ENCODE measurements at places on chromosomes 1 and 21. TPM values are rescaled to one million over a fixed set of nuclear protein-coding genes. Genes with fewer than 3 reads are reported as not detected.

GRCh38 chr21:31731056-31731856 is 662 bp downstream of the SCAF4 start:
- H3K4me3 ChIP-seq, result peak overlapping the region; percentile 96
- no peaks in the 10 kb centered on the region for H3K27me3 ChIP-seq
- peaks cover 36% of the 10 kb centered on the region for H3K4me1 ChIP-seq

- no peak within 1 kb of the TSS for H3K27ac ChIP-seq
- H3K27me3 ChIP-seq, result no peaks in the 10 kb centered on the region
- peaks cover 18% of the 10 kb centered on the region for H3K4me1 ChIP-seq
- peak; percentile 92 for DNase-seq
- no peaks in the 10 kb centered on the region for H3K36me3 ChIP-seq
Observed at GRCh38 chr1:39691383-39692151, at the start of gene HPCAL4. TSS of gene HPCAL4 (minus strand) at chr1:39691433. CDS start at chr1:39684603, 6,830 bp downstream.

DNA sequence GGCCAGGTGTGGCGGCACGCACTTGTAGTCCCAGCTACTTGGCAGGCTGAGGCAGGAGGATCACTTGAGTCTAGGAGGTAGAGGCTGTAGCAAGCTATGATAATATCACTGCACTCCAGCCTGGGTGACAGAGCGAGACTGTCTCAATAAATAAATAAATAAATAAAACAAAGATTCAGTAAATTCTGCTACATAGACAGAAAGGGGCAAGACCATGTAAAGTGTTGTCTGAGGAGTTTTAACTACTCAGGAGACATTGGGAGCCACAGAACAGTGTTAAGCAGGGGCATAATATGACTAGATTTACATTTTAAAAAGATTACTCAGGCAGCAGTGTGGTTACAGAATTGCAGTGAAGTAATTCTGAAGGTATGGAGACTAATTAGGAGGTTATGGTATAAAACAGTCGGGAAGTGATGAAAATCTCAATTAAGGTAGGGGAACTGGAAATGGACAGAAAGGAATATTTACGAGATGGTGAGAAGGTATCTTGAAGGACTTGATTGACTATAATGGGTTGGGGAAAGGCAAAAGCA is 94.7 kb downstream of the ATP1B1 start:
- no peaks in the 10 kb centered on the region for H3K36me3 ChIP-seq
- no peak for DNase-seq
- no peaks in the 10 kb centered on the region for H3K27me3 ChIP-seq
- H3K27ac ChIP-seq, result no peak overlapping the region
- H3K4me3 ChIP-seq, result no peak overlapping the region

DNA sequence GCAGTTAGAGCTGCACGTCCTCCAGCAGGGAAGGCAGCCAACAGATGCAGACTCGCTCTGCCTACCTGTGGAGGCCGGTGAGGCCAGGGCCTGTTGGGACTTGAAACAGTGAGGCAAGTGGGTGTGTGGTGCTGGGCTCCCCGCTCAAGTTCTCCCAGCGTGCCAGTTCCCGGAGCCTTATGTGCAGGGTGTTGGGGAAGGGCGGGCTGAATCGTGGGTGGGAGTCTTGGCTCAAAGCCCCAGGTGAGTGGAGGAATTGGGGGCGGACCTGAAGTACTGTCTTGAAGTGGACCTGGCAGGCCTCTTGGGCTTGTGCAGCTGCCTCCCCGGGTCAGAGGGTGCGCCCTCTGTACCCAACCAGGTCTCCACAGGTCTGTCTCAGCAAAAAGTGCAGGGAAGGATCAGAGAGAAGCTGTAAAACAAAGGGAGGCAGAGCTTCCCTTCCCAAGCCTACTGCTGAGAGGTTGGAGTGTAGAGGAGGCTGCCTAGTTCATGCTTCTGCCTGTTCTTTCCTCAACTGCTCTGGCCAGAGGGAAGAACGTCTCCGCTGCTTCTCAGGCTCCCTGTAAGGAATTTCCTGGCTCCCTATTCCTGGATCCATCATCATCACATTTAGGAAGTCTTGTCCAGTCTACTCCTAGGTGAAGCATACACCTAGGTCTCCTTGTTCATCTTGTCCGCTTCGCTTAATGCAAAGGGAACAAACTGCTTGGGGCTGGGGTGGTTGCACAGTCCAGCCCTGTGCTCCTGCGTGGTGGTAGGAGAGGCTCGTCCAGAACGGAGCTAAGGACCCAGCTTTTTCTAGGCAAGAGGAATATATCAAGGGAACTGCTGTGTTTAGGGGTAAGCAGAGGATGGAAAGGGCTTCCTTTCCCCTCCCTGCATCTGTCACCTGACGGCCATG is 14.9 kb downstream of the UTP11 start:
- DNase-seq, result peak; percentile 49
- H3K4me1 ChIP-seq, result peaks cover 37% of the 10 kb centered on the region
- H3K27me3 ChIP-seq, result no peaks in the 10 kb centered on the region
- no peak overlapping the region for H3K27ac ChIP-seq

GRCh38 chr1:229948438-229948837 is 118.6 kb upstream of the GALNT2 start:
- no peaks in the 10 kb centered on the region for H3K4me1 ChIP-seq
- no peak overlapping the region for H3K4me3 ChIP-seq
- no peak overlapping the region for H3K27ac ChIP-seq
- DNase-seq, result no peak
- no peaks in the 10 kb centered on the region for H3K36me3 ChIP-seq
- no peaks in the 10 kb centered on the region for H3K27me3 ChIP-seq

The UBXN10 gene
- 5.9 TPM for total RNA-seq

DNA sequence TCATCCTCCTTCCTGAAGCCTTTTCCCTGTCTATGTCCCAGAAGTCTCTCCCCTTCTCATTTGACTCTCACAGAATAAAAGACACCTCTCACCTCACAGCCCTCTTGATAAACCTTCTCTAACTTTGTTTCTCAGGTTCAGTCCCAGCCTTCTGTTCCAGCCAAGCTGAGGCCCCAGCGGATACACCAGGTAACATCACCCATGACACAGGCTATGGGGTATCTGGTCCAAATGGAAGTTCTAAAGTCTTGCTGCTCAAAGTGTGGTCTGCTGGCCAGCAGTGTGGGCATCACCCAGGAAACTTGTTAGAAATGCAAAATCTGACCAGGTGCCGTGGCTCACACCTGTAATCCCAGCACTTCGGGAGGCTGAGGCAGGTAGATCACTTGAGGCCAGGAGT is 23.2 kb downstream of the LY9 start:
- no peak for DNase-seq
- no peak overlapping the region for H3K4me3 ChIP-seq
- H3K36me3 ChIP-seq, result no peaks in the 10 kb centered on the region
- no peaks in the 10 kb centered on the region for H3K27me3 ChIP-seq
- no peaks in the 10 kb centered on the region for H3K4me1 ChIP-seq

DNA sequence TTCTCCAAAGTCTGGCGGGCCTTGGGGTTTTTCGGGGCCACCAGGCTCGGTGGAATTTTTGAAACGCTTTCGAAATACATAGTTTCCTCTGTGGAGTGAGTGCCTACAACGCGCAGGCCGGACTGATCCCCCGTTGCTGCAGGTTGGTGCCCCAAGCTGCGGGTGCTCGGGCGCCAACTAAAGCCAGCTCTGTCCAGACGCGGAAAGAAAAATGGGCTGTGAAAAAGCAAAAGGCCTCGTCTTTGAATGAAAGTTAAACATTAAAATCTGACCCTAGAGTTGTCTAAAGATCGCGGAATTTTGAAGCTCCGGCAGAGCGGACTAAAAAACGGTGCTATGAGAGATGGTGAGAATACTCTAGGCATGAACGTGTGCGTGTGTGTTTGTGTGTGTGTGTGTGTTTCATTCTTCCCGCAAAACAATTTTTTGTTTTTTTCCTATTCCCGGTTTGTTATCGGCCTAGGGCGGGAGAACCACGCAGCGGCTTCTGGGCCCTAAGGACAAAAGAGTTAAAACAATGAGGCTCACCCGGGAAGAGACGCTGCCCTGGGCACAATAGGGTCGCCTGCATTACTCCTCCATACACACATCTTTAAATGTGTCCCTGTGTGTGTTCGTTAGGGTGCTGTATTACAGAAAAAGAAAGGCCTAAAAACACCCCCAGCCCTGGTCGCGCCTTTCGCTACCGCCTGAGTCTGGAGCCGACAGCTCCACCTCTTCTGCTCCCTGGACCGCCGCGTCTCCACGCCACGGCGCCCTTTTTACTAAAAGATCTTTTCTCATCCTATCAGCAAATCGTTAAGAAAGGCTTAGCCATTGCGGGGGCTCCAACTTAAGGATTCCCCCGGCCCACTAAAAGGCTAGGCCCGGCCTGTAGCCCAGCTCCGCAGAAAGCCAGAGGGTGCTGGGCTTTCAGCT is 3.2 kb downstream of the TBX15 start:
- H3K36me3 ChIP-seq, result no peaks in the 10 kb centered on the region
- DNase-seq, result peak; percentile 50

The KRTAP19-2 gene
- not detected for total RNA-seq

DNA sequence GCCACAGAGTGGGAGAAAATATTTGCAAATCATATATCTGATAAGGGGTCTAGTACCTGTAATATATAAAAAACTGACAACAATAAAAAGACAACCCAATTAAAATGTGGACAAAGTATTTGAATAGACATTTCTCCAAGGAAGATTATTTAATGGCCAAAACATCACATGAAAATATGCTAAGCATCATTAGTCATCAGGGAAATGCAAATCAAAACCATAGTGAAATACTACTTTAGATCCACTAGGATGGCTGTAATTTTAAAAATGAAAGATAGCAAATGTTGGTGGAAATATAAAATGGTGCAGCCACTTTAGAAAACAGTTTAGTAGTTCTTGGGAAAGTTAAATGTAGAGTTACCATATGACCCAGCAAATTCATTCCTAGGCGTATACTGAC is 118.7 kb upstream of the KIF26B start:
- no peaks in the 10 kb centered on the region for H3K27me3 ChIP-seq
- no peak for DNase-seq
- H3K36me3 ChIP-seq, result no peaks in the 10 kb centered on the region
- H3K4me1 ChIP-seq, result no peaks in the 10 kb centered on the region
- H3K27ac ChIP-seq, result no peak overlapping the region

DNA sequence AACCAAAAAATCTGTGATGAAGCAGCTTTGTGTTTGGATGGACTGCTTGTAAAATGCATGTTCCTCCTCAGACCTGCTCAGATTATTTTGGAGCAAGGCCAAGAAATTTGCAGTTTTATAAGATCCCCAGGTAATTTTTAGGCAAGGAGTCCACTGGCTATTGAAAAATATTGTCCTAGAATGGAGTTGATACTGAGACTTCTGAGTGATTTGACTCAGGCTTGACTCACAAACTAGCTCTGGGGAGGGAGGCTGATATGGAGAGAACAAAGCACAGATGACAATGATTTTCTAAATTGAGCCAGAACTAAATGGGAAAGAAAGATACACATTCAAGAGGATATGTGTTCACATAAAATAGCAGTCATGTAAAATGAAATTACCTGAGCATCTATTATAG is 36.7 kb downstream of the AGL start:
- H3K36me3 ChIP-seq, result peaks cover 11% of the 10 kb centered on the region
- H3K4me1 ChIP-seq, result no peaks in the 10 kb centered on the region
- no peaks in the 10 kb centered on the region for H3K27me3 ChIP-seq
- H3K4me3 ChIP-seq, result no peak overlapping the region
- no peak overlapping the region for H3K27ac ChIP-seq

The SPRR5 gene
- total RNA-seq, result not detected

The TMEM269 gene
- total RNA-seq, result not detected

GRCh38 chr1:56553046-56553445 is 26.3 kb downstream of the PLPP3 start:
- H3K4me3 ChIP-seq, result no peak overlapping the region
- no peaks in the 10 kb centered on the region for H3K27me3 ChIP-seq
- no peaks in the 10 kb centered on the region for H3K36me3 ChIP-seq
- peaks cover 26% of the 10 kb centered on the region for H3K4me1 ChIP-seq

DNA sequence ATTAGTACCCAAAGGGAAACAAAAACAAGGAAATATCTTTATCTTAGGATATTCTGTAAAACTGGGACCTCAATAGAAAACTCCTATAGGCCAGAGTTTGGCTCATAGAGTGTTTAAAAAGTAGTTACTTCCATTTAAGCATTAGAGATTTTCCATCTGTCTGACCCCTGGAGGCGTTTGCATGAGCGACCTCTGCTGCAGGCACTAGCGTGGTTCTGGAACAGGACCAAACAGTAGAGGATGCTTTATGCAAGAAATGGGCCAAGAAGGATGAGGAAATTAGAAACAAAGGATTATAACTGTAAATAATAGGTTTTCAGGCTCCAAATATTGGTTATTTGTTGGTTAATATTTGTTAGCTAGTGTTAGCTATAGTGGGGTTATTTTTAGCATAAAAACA is 5.7 kb downstream of the ZBTB40 start:
- H3K27me3 ChIP-seq, result no peaks in the 10 kb centered on the region
- no peak for DNase-seq
- peaks cover 36% of the 10 kb centered on the region for H3K4me1 ChIP-seq
- H3K36me3 ChIP-seq, result no peaks in the 10 kb centered on the region
- no peak overlapping the region for H3K27ac ChIP-seq
- no peak overlapping the region for H3K4me3 ChIP-seq

The KIF21B gene
- 3.6 TPM for total RNA-seq

DNA sequence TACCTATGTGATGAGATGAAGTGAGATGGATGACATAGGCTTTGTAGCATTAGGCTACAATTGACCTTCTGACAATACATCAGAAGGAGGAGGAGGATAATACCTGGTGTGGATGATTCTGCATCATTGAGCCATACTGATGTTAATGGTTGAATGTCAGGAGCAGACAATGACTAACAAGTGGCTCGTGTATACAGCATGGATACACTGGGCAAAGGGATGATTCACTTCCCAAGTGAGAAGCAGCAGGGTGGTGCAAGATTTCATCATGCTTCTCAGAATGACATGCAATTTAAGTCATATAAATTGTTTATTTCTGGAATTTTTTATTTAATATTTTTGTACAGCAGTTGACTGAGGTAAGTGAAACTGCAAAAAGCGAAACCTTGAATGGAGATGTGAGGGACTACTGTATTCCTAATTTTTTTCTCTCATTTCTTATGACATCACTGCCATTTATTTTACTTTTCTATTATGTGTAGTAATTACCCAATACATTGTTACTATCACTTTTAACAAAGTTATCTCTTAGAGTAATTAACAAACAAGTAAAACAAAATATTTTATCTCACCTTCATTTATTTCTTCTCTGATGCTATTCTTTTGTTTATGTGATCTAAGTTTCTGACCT is 34.4 kb upstream of the COP1 start:
- no peaks in the 10 kb centered on the region for H3K36me3 ChIP-seq
- no peak overlapping the region for H3K4me3 ChIP-seq
- H3K27ac ChIP-seq, result no peak overlapping the region
- no peaks in the 10 kb centered on the region for H3K27me3 ChIP-seq

DNA sequence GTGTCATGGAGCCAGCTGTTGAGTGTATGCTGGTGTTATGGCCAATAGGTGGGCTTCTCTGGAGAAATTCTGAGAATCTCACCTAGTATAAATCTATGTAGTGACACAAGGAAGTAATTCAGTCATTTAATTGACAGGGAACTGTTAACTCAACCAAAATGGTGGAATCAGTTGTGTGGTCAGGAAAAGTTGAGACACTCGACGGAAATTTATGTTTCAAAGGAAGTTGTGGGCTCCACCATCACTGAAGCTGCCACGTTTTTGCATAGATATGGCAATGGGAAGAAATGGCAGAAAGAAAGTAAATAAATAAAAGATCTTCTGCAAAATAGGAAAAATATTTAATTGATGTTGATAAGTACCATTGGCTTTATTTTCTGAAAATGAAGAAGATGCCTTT is 84.5 kb downstream of the ATP6V1G3 start:
- no peaks in the 10 kb centered on the region for H3K4me1 ChIP-seq
- H3K27ac ChIP-seq, result no peak overlapping the region
- H3K27me3 ChIP-seq, result no peaks in the 10 kb centered on the region
- H3K36me3 ChIP-seq, result no peaks in the 10 kb centered on the region
- H3K4me3 ChIP-seq, result no peak overlapping the region

The ATPAF1 gene
- total RNA-seq, result 38.6 TPM

The IRF6 gene
- total RNA-seq, result 21.5 TPM

The CD101 gene
- 43.1 TPM for total RNA-seq

Measured in upper lobe of left lung (tissue), 6 donors.